ENCODE measurements at places on chromosomes 6 and 20.

DNA sequence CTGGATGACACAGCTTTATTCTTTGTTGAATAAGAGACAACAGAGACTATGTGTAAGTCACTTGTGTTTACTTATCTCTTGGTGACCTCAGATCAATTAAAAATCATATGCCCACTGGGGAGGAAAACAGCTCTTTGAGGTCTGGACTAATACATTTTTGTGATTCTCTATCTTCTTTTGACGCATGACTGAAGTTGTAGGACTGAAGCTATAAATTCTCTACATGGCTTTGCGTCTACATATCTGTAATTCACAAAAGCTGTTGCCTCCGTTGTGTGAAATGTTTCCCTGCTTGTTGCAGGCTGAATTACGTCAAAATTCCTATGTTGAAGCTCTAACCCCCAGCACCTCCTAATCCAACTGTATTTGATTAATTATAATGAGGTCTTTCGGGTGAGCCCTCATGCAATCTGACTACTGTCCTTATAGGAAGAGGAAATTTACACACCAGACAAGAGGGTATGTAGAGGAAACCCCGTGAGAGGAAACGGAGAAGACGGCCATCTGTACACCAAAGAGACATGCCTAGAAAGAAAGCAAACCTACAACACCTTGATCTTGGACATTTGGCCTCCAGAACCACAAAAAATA lies 481.6 kb downstream of the PRKN start:
- no peak for DNase-seq

DNA sequence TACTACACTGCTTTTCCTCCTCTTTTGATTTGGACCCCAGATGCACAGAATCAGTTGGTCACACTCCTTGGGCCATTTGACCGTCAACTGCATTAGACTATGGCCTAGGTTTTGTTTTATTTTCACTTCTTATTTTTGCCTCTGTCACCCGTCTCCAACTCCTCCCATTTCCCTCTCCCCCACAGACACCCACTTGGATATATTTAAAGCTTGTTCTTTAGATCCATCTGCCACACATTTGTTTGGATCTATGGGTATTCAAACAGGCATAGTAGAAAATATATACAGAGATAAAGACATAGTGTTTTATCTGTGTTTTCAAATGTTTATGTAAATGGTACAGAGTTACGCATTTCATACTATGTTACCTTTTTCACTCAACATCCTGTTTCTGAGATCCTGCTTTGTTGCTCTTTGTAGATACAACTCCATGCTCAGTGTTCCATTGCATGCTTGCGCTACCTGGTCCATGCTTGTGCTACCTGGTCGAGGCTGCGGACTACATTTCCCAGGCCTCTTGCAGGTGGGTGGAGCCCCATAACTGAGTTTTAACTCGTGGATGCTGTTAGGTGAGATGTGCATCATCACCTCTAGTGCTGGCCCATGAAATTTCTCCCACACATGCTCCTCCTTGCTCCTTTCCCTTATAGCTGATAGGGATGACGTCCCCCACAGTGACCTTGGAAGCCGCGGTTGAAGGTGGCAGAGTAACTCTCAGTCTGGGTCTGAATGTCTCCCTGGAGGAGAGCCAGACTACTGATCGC lies 11.5 kb upstream of the PREX1 start:
- no peak for DNase-seq

- DNase-seq: no peak
These were observed 1.1 kb downstream of the VGLL2 start for GRCh38 chr6:117266257-117267053.

DNA sequence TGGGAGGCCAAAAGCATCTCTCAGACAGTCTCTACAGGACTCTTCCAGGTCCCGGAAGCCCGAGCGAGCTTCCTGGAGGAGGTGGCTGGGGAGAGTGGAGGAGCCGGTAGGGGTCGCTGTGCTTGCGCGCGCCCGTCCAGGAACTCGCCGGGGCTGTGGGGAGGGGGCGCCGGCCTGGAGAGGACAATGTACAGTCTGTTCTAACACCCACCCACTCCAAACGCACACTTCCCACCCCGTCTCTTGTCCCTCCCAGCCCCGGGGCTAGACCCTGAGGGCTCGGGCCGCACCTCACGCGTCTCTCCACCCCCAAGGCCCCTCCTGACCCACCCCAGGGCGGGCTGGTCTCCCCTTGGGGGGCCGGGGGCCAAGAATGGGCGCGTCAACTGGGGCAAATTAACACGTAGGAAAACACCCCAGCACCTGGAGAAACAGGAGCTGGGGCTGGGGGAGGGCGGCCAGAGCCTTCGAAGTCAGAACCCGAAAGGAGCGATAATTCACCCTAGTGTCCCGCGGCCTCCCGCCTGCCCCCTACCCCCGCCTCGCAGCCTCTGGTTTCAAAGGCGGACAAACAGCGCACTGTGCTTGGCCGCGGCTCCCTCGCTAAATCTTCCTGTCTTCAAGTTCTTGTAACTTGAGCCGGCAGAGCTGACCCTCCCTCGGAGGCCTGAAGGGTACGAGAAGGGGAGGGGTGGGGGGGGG lies 103.2 kb upstream of the FOXP4 start:
- DNase-seq: no peak

DNA sequence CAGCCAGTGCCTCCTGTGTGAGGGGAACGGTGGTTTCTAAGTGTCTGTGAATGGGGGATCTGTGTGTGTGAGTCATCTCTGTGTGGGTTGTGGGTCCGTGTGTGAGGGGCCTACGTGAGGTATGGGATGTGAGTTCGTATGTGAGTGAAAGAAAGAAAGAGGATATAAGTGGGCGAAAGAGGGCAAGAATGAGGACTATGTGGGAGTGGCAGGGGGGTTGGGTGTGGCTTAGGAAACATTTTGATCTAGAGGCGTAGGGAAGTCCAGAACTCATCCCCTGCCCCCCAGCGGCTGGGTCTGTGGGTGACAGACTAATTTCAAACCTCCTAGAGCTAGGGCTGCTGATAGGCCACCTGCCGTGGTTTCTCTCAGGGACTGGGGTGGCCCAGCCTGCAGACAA lies 35.5 kb downstream of the DHX35 start:
- no peak for DNase-seq

- no peak for DNase-seq
These were observed 82.1 kb downstream of the TCP11 start for GRCh38 chr6:35058865-35059522.

DNA sequence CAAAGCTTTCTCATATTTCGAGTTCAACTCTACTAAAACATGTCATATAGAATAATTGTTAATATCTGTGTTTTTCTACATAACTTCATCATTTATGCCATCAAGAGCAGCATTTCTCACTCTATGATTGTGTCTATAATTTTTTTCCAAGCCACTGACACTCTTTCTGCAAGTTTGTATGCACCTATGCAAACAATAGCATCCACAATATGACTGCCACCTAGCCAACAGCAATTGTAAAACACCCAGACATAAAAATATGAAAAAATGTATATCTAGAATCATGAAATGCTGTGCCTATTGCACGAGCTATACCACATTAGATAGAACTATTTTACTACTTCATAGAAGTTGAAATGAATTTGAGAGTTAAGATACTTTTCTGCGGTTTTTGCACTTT lies 286.5 kb upstream of the MARCKS start:
- DNase-seq: no peak

GRCh38 chr20:2327620-2328555 lies 32.1 kb downstream of the TGM3 start:
- DNase-seq: no peak

- DNase-seq: no peak
These were observed 8.4 kb upstream of the MAPK13 start for GRCh38 chr6:36121787-36122494.

DNA sequence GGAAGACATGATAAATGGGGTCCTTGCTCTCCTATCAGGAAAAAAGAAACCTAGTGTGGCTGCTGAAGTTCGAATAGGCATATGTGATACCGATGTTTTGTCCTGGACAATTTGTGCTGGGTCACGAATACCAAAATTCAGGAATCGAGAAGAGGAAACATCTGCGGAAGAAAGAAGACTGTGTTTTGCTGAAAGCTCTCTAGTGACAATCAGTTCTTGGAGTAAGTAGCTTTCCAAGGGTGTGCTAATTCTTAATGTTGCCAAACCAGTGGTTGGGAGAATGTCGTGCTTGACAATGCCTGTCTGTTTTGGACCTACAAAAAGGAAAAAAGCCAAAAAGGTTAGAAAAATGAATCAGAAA lies 956.1 kb downstream of the PHF3 start:
- DNase-seq: no peak

GRCh38 chr6:63571361-63572043 lies 778 bp upstream of the LOC128125822 start:
- DNase-seq: peak; percentile 49

GRCh38 chr6:3402310-3403237 lies 54.3 kb downstream of the SLC22A23 start:
- DNase-seq: no peak

GRCh38 chr6:40582892-40583291 lies 4.3 kb downstream of the LRFN2 start:
- DNase-seq: no peak

- DNase-seq: no peak
These were observed 12.8 kb upstream of the ELOVL5 start for GRCh38 chr6:53361549-53362031.

DNA sequence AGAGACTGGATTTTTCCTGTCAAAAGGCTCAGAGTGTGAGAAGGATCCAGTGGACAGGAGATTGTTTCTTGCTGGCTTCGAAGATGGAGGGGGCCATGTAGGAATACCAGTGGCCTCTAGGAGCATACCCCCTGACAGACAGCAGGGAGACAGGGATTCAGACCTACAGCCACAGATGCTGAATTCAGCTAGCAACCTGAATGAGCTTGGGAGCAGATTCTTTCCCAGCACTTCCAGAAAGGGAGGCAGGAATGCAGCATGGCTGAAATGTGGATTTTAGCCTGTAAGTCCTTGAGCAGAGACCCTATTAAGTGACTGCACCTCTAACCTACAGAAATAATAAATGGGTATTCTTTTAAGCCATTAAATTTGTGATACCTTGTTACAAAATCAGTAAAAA lies 44.6 kb downstream of the STXBP5 start:
- no peak for DNase-seq

DNA sequence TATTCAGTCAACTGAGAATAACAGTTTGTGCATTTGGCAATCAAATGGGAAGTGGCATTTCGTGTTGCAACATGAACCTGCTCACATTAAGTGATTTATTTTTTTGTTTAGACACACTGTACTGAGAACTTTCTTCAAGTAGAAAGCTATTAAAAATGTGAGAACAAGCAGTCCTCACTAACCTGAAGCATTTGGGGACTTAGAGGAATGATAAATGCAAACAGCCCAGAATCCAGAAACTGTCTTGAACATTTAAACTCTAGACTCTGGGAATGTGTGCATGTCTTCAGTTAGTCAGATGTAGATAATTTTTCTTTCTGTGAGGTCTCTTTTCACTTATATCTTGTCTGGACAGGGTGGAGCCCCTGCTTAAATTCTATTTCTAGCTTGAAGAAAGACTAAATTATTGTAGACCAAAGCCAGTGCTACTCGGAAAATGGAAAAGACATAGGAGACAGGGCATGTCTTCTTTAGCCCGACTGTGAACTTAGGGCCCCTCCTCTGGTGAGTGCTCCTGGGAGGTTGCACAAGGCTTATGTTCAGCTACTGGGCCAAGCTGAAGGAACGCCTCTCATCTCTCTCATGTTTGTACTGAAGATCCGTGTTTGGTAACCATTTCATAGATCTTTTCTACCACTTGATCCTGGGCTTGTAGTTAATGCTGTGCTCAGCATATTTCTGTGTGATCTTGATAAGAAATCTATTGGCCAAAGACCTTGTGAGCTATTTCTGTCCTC lies 70.1 kb downstream of the SLX4IP start:
- DNase-seq: no peak

DNA sequence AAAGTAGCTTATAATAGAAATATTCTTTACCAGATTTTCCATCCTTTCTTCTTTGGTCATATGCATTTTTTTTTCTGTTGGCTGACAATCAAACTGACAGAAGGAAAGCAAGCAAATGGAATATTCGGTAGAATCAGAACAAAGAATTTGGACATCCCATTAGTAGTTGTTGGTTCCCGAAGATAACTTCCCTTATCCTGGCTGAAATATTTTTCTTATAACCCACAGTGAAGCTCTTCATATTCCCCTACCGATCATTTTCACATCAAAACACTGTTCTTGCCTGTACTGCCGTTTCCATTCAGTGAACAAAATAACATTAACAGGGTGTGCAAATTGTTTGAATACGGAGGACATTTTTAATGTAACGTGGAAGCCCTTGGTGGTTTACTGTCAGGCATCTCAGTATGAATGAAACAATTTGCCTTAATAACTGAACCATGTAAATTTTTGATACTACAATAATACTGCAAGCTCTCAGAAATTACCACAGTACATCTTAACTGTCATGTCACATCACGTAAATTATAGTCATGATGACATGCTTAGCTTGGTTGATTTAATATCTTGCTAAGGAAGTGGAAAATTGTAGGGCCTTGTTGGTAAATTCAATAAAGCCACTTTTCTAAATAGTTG lies 311.5 kb downstream of the LAMA2 start:
- DNase-seq: no peak

DNA sequence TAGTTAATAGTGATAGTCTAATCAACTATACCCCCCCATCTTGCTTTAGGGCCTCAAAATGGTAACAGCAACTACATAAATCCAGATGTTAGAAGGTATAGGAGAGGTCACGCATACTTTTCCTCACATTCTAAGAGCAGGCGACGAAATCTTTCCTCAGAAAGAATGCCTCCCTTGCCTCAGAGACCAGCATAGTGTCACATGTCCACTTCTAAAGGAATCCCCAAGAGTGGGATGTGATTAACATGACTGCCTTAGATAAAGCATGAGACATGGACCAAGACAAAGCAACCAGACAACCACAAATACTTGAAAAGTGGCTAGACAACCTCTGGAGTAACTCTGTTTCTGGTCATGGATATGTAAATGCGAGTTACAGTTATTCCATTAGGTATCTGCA lies 710.7 kb downstream of the EYS start:
- no peak for DNase-seq

DNA sequence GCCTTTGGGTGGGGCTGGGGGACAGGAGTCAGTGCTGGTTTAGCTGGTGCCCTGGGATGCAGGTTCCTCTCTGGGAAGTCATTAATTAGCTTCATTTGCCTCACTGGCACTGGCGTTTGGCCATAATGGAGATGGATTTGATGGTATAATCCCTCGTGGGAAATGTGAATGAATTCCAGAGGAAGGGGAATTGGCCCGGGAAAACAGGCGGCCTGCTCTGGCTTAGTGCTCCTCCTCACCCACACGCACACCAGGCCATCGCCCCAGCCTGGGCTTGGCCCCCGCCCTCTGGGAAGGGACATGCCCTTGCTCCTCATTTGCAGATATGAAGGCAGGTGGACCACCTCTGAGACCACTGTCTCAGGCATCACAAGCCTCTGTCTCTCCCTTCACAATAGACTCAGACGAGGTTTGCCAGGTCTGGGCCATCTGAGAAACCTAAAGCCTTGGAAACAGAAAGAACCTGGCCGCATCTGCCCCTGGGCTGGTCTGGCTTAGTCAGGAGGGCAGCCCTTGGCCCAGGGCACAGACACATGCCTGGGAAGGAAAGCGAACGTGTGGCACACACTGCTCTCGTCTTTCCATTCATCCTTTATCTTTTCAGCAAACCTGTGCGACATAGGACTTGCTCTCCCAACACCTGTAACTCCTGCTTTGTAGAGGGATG lies 199.2 kb upstream of the CDH4 start:
- DNase-seq: no peak
